ENCODE measurements at places on chromosomes 13 and 19. TPM values are rescaled to one million over a fixed set of nuclear protein-coding genes. Genes with fewer than 3 reads are reported as not detected.

- no peak for DNase-seq
Measured at GRCh38 chr19:34393031-34393430, 11.2 kb upstream of the PDCD2L start.

DNA sequence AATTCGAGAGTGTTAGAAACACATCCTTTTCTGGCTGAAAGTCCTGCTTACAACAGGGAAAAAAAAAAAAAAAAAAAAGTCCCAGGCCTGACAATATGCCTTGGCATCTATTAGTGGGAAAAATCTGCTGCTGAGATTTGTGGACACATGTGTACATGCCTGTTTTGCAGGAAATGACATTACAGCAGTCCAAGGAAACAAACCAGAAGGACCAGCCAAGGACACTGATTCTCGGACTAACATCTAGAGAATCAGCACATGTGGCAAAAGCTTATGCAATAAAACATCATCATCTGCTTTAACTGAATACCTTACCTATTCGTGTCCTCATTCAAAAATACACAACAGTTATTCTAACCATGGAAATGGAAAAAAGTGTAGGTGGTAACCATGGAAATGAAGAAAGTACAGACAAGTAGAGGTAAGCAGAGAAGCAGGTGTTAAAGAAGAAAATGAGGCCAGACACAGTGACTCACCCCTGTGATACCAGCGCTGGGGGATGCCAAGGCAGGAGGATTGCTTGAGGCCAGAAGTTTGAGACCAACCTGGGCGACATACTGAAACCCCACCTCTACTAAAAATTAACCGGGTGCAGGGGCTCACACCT lies 9.4 kb upstream of the DPY19L3 start:
- DNase-seq, result no peak

DNA sequence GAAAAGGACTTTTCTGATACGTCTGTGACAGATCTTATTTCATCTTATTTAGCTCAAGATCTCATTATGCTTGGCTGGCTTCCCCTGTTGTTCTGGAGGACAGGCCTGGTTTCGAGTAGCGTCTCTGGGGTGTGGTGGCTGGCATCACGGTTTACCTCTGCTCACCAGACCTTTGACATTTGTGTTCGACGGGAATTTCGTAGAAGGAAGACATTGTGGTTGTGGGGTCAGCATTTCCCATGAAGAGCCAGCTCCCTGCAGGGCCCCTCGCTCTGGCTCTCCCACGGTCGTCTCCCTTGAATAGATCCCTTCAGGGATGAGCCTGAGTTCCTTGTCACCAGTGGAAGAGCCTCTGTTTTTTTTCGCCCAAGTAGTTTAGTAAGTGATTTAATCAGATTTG lies 78.6 kb upstream of the TEX29 start:
- no peak for DNase-seq

DNA sequence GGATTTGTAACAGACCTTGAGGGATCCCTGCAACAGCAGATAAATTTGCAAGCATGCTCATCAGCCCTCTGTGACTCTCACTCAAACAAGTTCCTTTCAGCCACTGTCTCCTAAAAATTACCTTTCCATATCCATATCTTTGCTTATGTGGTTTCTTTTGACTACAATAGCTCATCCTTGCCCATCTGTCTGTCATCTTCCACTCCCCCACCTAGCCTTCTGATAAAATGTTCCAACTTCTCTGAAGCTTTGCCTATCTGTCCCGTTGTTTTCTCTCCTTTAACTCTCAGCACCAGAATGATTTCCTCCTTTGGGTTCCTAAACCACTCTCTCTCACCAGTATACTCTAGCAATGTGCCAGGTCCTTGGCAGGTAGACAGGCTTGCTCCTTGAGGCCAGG lies 194.5 kb downstream of the VWA8 start:
- DNase-seq, result no peak

- no peak for DNase-seq
Measured at GRCh38 chr13:93714171-93714570, 487.6 kb downstream of the GPC6 start.

- no peak for DNase-seq
Measured at GRCh38 chr19:35555301-35556005, 8.0 kb downstream of the ATP4A start.

- no peak for DNase-seq
Measured at GRCh38 chr13:73225990-73226389, 167.2 kb downstream of the KLF5 start.

DNA sequence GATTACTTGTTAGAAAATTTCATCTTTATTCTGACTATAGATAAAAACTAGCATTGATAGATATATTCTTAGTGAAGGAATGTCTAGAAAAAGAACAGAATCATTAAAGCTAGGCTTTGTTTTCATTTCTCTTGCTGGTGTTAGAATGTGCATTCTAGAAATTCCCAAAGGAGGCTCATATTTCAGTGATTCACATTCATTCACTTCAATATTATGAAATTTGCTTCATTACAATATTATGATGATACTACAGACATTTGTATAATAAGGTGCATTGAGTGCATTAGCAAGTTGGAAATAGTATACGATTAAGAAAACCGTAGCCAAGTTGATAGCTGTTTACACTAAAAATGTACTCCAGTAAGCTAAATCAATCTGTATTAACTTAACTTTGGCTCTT lies 70.7 kb upstream of the MYCBP2 start:
- DNase-seq, result no peak

GRCh38 chr13:93409816-93410215 lies 183.2 kb downstream of the GPC6 start:
- DNase-seq, result no peak

- DNase-seq, result no peak
Measured at GRCh38 chr13:74904556-74904955, 577.4 kb downstream of the TBC1D4 start.

Gene ZNF813
- 8.1 TPM for polyA plus RNA-seq

Gene C13orf42
- polyA plus RNA-seq, result 0.52 TPM

Gene RAB3A
- polyA plus RNA-seq, result 3.4 TPM
